ENCODE measurements at places on chromosomes 7 and 10. TPM values are rescaled to one million over a fixed set of nuclear protein-coding genes. Genes with fewer than 3 reads are reported as not detected.

DNA sequence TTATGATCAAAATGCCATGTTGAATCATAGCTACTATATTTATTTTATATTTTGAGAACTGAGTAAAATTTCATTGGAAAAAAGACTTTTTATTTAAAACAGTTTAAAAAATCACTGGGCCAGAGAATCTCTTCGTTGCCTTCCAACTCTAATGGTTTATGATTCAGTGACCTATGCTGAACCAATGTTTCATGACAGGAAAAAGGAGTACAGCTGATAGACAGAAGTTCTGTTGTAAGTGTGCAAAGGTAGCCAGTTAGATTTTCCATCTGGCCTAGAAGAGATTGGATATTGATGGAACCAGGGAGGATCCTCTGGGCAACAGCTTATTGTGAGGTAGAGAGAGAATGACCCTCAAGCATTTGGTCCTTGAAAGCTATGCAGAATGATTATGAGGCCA is 745.8 kb downstream of the SUGCT start:
- H3K36me3 ChIP-seq, result no peaks in the 10 kb centered on the region
- H3K27ac ChIP-seq, result no peak overlapping the region
- no peaks in the 10 kb centered on the region for H3K27me3 ChIP-seq
- H3K4me3 ChIP-seq, result no peak overlapping the region

DNA sequence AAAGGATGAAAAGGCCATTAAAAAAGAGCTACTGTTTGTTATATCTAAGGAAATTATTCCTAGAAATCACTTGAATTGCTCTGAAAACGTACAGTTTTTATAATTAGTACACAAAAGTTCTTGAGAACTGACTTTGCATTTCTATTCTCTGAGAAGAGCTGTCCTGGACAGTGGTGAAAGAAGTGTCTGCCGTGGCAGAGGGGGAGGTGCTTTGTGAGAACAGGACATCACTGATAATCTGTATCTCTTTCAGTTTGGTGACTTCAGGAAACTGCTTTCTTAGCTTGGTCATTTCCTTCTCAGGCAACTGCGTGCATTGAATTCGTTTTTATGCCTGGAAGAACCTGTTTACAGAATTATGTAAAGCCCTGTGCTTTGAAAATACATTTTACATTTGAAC is 52.1 kb downstream of the POLL start:
- peaks cover 1% of the 10 kb centered on the region for H3K36me3 ChIP-seq
- H3K4me3 ChIP-seq, result no peak overlapping the region
- H3K4me1 ChIP-seq, result no peaks in the 10 kb centered on the region
- no peak overlapping the region for H3K27ac ChIP-seq

- H3K4me3 ChIP-seq, result no peak overlapping the region
- H3K36me3 ChIP-seq, result no peaks in the 10 kb centered on the region
- no peak for DNase-seq
- H3K27ac ChIP-seq, result no peak overlapping the region
Measured at GRCh38 chr10:114682121-114682520, 24.0 kb upstream of the ABLIM1 start.

- H3K27me3 ChIP-seq, result peaks cover 2% of the 10 kb centered on the region
- H3K4me1 ChIP-seq, result no peaks in the 10 kb centered on the region
- DNase-seq, result no peak
- H3K27ac ChIP-seq, result no peak overlapping the region
- no peak overlapping the region for H3K4me3 ChIP-seq
Measured at GRCh38 chr7:108605559-108606201, 36.0 kb downstream of the DNAJB9 start.

DNA sequence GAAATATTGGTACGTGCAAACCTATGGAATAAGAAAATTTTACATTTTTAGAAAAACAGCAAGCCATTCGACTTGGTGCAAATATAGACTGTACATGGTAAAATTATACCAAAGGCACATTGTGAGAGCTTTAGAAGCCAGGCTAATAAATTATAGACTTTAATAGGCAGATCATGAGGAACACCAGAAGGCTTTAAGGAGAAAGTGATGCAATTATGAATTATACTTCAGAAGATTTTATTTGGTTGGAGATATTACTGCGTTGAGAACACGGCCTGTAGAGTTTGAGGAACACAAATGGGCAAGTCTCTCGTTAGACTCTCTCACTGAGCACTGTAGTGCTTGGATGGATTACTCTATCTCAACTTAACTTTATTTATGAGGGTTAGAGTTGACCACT is 141.7 kb downstream of the MACC1 start:
- H3K27me3 ChIP-seq, result no peaks in the 10 kb centered on the region
- H3K4me1 ChIP-seq, result no peaks in the 10 kb centered on the region
- H3K27ac ChIP-seq, result no peak overlapping the region
- H3K36me3 ChIP-seq, result no peaks in the 10 kb centered on the region
- no peak overlapping the region for H3K4me3 ChIP-seq

The ANXA8 gene
- total RNA-seq, result not detected

The STEAP2 gene
- total RNA-seq, result 29.8 TPM

The FAM25C gene
- total RNA-seq, result not detected
